ENCODE measurements at places on chromosomes 1 and 21. TPM values are rescaled to one million over a fixed set of nuclear protein-coding genes. Genes with fewer than 3 reads are reported as not detected.

DPYD gene
- total RNA-seq, result 85.5 TPM

ALX3 gene
- not detected for total RNA-seq

NEK2 gene
- total RNA-seq, result 2.1 TPM

RNF186 gene
- total RNA-seq, result not detected

ADAM30 gene
- not detected for total RNA-seq

SH2D1B gene
- not detected for total RNA-seq
